ENCODE measurements at places on chromosomes 7 and 10. TPM values are rescaled to one million over a fixed set of nuclear protein-coding genes. Genes with fewer than 3 reads are reported as not detected.

- DNase-seq = no peak
Observed at GRCh38 chr10:77936697-77937567, 10.4 kb upstream of the DLG5 start.

GRCh38 chr10:48284002-48284546 is 9.6 kb upstream of the FRMPD2 start:
- no peak for DNase-seq

The EPO gene
- not detected for total RNA-seq

DNA sequence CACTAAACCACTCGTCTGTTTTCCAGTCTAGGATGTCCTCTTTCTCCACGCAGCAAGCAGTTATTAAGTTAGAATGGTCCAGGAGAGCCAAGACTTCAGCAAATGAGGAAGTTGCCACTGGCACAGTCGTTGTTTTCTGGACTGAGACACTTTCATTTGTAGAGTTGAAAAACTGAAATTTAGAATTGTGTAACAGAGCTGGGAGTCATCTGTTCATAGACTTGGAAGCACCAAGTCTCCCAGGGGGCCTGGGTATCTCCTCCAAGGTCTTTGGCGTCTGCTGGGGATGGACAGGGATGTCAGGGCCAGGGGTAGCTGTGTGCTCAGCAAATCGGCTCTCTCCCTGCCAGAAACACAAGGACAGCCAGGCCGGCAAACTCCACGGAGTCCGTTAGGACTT is 208.4 kb downstream of the FANK1 start:
- DNase-seq = no peak

DNA sequence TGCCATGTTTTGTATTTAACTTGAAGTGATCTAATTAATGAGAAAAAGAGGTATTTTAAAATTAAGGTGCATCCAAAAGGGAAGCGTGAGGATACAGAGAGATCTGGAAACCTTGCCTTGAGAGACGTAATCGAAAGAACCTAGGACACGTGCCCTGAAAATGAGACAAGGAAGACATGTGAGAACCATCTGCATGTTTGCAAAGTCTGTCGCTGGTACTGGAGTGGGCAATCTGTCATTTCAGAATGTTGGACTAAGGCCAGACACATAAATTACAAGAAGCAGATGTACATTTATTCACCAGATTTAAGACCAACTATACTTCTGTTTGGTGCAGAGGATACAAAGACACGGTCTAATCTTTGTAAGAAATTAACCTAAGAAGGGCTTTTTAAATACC is 9.2 kb downstream of the AGR2 start:
- DNase-seq = no peak

DNA sequence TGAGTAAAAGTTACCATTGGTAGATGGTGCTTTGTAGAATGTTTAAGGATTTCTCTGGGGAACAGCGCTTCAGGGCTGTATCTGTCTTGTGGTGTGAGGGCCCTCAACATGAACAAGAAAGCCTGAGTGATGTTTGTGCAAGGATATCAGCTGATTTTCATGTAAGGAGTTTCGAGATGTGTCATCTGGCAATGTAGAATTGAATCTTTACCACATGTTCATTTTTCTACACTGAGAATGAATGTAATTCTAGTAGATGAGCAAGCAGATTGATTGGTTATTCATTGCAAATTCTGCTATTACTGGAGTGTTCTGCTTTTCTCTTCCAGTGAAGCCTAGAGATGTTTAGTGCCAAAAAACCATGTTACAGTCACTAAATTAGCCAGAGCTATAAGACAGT is 87.7 kb downstream of the ST7 start:
- DNase-seq = no peak

The PNLIPRP1 gene
- 0.82 TPM for total RNA-seq

DNA sequence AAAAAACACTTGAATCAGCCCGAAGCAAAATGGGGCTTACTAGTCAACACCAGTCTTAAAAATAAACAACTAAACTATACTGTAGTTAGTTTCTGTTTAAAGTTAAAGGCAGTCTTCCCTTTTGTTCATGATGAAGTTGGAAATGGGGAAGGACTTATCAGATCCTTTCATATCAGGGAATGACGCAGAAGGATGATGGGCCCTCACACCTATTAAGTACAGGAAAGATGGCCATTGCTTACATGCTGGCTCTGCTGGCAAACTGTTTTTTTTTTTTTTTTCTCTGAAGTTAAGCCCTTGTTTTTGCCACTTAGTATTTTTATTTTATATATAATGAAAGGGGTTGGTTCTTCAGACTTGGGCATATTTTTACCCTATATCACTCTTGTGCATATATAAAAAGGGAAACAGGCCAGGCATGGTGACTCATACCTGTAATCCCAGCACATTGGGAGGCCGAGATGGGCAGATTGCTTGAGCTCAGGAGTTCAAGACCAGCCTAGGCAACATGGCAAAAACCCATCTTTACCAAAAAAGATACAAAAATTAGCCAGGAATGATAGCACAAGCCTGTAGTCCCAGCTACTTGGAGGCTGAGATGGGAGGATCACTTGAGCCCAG is 16.6 kb upstream of the NRBF2 start:
- DNase-seq = no peak

GRCh38 chr7:45563941-45564461 is 10.2 kb upstream of the ADCY1 start:
- no peak for DNase-seq

DNA sequence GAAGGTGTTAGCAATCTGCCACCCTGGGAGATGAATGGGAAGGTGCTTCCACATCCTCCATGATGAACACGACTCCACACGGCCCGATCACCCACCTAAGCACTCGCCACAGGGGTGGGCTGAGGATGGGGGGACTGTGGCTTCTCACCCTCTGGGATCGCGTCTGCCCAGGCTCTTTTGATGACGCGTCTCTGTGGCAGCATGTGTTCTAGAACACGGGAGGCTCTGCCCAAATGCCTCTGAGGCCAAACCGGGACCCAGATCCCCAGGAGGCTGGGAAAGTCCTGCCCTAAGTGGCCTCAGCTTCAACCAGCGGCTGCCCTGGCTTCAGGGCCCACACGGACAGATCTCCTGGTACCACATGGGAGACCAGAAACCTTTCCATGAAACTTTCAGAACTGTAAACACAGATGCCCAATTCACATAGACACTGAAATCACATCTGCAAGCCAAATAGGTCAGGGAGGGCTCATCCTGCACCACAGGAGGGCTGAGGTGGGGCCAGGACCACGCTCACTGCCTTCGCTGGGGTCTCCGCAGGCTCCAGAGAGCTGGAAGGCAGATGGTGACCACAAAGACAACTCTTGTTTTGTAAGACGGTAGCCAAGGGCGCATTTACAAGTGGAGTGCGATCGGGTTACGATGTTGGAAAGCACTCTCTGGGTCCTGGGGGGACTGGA is 200.6 kb downstream of the PTPRN2 start:
- no peak for DNase-seq

The CTNNA3 gene
- total RNA-seq = 1.0 TPM
